ENCODE measurements at places on chromosomes 16 and 17.

GRCh38 chr17:73933164-73933766 lies 270.2 kb upstream of the RPL38 start:
- no peak for DNase-seq

- DNase-seq: peak; percentile 48
These were observed 28.4 kb downstream of the CDH13 start for GRCh38 chr16:82655072-82655714.

DNA sequence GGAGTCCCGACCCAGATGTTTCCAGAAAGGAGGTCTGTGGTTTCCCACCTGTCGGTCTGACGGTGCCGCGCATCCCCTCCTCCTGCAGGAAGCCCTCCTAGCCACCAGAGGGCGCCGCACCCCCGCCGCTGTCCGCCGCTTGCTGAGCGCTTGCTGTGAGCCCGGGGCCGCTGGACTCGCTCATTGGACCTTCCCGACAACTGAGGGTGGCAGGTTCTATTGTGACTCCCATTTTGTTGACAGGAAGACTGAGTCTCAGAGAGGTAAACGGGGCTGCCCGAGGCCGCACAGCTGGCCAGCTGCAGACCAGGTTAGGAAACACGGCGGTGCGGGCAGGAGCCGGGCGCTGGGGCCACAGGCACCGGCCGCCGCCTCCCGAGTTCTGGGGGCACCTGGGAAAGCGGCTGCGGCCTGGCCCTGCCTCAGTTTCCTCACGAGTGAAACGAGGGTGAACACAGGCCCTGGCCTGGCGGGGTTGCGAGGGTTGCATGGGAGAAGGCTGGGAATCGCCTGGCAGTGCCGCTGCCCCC lies 191.1 kb upstream of the CIBAR2 start:
- DNase-seq: peak; percentile 69

DNA sequence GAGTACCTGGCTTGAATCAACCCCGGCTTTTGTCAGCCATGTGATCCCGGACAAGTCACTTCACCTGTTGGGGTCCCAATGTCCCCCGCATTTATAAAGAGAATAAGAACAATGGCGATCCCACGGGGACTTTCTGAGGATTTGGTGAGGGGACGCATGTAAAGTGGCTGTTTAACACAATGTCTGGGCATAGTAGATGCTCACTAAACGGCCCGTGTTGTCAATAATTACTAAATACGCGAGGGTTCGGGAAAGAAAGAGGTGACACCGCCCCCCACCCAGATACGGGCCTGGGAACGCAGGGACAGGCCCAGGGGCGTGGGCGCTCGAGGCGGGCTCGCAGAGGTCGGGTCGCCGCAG lies 1.8 kb downstream of the SYNGR3 start:
- no peak for DNase-seq

DNA sequence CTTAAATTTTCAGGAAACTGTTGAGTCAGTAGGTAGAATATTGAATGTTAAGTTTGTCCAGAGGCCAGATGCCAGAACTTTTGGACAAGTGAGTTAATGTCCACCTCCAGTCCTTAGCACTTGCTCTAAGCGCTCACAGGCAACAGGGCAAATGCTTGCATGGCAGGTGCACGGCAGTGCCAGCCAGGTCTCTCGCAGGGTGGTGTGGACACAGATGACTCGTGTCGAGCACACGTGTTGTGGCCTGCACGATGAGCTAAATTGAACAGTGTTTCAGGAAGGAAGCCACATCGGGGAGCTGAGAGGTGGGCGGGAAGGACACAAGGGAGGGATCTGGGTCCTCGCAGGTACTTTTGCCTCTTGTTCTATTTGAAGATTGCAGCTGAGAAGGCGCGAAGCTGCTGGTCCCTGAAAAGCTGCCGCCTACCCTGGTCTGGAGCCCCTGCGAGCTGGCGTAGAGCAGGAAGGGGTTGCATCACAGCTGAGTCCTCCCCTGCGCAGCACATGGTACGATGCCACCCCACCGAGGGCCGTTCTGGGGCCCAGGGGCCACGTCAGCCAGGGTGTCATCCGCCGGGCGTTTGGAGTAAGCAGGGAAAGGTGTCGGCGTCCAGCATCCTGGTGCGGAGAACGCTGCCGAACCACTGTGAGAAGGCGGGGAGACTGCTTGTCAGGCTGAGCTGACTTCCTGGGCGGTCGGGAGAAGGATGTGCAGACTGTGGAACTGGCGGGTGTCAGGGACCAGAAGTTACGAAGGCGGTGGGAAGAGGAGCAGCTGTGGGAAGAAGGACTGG lies 6.3 kb downstream of the RAB40C start:
- DNase-seq: peak; percentile 55

- DNase-seq: no peak
These were observed 39.4 kb downstream of the PLCG2 start for GRCh38 chr16:81818568-81818896.

- no peak for DNase-seq
These were observed 231.0 kb upstream of the EEF2KMT start for GRCh38 chr16:5328546-5328945.

- no peak for DNase-seq
These were observed 12.9 kb upstream of the NLRC3 start for GRCh38 chr16:3589991-3590701.

DNA sequence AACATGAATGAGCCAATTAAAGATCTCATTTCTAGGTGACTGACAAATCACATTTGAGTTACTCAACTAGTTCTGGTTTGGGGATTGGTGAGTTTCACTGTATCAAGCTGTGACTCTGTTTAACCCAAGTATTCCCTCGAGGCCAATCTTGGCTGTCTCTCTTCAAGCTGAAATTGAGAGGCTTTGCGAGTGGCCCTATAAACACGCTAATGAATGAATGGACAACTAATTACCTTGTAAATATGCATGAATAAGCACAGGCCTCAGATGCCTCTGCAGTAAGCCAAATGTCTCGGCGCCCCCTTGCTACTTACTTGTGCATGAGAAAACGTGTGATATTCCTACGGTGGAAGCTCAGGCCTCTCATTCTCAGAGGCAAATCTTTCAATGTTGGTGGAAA lies 450.3 kb upstream of the PSMD7 start:
- peak; percentile 20 for DNase-seq

- no peak for DNase-seq
These were observed 922.8 kb upstream of the EEF2KMT start for GRCh38 chr16:6020162-6020985.

GRCh38 chr17:46007461-46007965 lies 8.5 kb downstream of the STH start:
- no peak for DNase-seq

DNA sequence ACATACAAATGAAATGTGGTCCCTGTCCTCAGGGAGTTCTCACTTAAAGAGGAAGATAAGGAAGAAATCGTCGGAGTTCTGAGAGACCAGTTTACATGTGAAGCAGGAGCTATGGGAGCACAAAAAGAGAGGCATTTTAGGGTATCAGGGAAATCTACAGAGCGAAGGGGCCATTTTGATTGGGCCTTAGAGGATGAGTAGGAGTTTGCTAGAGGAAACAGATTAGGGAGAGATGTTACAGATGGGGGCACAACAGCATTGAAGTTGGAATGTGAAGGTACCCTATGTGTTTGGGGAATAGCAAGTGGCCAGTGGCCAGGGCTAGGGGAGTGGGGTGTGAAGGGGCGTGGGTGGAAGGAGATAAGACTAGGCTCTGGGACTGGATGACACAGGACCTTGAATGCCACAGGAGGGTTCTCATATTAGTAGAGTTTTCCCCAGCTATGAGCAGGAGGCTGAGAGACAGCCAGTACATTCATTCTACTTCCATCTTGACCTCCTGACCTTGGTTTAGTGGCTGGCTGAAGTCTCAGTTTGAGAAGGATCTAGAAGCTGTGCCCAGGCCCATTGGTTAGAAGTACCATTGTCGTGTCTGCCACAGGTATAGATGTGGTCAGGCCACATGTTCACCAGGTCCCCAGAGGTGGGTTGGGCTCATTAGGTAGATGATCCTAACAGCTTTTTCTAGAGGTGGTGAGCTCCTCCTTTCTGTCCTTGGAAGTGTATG lies 34.8 kb downstream of the CPNE2 start:
- DNase-seq: no peak

DNA sequence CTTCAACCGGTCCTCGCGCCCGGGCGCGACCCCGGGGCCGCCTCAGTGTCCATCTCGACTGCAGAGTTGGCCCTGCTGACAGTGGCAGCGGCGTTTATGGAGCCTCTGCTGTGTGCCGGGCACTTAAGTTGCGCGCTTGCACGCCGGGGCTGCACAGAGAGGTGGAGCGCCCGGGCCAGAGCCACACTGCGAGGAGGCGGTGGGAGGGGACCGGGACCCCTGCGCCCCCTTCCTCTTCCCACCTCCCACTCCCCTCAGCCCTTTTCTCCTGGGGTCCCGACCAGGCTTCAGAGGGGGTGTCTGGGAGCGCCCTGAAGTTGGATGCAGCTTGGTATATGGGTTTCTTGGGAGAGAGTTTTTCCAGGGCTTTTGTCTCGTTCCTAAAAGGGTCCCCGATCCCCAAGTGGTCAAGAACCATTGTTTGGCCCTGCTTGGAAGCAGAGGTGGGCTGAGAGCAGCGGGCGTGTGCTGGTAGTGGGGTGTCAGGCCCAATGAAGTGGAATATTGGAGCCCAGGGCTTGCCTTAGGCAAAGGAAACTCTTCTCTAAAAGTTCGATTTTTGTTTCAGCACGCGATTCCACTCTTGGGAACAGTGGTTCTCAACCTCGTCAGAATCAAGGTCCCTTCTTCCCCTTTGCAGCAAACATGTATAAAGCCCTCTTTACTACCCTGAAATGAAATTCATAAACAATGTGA lies 605 bp downstream of the MRTFB start:
- DNase-seq: peak; percentile 37

DNA sequence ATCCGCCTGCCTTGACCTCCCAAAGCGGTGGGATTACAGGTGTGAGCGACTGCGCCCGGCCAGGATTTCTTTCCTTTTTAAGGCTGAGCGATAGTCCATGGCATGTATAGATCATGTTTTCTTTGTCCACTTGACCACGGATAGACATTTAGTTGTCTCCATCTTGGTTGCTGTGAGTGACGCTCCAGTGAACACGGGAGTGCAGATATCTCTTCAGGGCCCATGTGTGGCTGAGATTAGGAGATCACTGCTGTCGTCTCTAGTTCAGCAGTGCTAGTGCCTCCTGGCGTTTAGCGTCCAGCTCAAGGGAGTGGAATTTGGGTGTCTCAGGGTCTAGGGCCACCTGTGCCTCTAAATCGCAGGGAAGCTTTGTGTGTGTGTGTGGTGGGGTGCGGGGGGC lies 41.5 kb downstream of the ABCC1 start:
- DNase-seq: no peak

GRCh38 chr16:21233521-21234150 lies at the start of gene ANKS4B:
Gene ANKS4B (plus strand): TSS chr16:21233699. CDS start chr16:21233738, 39 bp downstream.
- no peak for DNase-seq

DNA sequence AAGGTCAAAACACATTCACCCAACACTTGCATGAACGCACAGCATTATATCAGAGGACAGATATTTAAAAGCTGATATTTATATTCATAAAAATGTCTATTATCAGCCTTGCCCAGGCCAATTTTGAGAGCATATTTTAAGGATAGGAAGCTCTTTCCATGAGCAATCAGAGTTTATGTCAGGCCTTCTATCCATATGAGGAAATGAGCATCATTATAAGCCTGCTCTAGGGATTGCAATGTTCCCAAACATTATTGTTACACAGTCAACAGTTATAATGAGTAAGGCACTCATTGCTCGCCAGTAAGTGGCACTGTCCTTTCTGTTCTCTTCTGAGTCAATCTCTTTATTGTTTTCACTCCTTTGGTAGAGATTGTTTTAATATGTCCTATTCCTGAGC lies 37.7 kb upstream of the DYNLRB2 start:
- no peak for DNase-seq

GRCh38 chr16:47392081-47392480 lies 68.8 kb downstream of the ITFG1 start:
- DNase-seq: peak; percentile 94

- peak; percentile 86 for DNase-seq
These were observed 29.6 kb downstream of the ZNF778 start for GRCh38 chr16:89246903-89247733.

DNA sequence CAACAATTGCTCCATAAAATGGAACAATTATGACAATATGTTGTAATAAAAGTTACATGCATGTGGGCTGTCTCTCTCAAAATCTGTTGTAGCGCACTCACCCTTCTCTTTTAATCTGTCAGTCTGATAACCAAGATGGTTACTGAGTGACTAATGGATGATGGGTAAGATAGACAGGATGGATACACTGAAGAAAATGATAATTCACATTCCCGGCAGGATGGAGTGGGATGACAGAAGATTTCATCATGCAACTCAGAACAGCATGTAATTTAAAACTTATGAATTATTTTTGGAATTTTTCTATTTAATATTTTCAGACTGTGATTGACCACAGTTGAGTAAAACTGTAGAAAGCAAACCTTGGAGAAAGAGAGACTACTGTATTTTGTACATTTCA lies 30.5 kb downstream of the CDH13 start:
- DNase-seq: no peak

GRCh38 chr17:37676115-37676925 lies 33.1 kb upstream of the DDX52 start:
- peak; percentile 95 for DNase-seq

DNA sequence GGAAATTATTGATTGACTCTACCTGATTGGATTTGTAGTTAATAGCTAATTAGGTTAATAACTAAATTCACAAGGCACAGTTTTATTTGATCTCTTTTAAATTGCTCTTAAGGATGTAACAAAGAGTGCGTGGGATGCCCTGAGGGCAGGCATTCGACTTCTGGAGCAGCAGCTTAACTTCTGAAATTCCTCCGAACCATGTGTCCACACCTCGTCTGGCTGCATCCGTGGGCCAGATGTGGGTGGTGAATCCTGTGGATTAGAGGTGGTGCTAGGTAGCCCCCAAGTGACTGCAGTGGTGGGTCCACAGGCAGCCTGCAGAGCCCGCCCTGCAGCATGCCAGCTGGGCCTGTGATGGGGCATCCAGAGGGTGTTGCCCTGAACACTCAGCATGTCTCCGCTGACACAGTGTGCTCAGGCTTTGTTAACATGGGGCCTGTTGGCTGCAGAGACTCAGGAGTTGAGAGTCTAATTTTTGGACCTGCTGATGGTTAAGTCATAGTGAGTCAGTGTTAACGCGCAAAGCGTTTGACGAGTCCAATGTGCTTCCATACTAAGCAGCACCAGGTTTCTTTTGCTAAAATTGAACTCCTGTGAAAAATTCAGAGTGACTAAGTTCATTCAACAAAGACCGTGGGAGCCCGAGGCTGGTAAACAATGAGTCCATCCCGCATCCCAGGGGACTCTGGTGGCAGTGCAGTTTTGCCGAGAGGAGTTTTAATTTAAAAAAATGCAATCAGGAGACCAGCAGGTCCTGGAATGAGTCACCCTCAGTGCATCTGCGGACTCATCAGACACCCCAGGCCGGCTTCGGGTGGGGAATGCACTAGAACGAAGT lies 3.8 kb upstream of the NPB start:
- peak; percentile 34 for DNase-seq

- DNase-seq: no peak
These were observed 28.7 kb downstream of the MMP15 start for GRCh38 chr16:58054289-58054688.

- no peak for DNase-seq
These were observed 17.2 kb downstream of the ORC6 start for GRCh38 chr16:46706642-46707041.

GRCh38 chr17:50147841-50148225 lies 2.6 kb downstream of the PPP1R9B start:
- no peak for DNase-seq

GRCh38 chr17:70298929-70299531 lies 129.7 kb downstream of the KCNJ2 start:
- no peak for DNase-seq
